ENCODE measurements at places on chromosomes 11 and 22. TPM values are rescaled to one million over a fixed set of nuclear protein-coding genes. Genes with fewer than 3 reads are reported as not detected.

DNA sequence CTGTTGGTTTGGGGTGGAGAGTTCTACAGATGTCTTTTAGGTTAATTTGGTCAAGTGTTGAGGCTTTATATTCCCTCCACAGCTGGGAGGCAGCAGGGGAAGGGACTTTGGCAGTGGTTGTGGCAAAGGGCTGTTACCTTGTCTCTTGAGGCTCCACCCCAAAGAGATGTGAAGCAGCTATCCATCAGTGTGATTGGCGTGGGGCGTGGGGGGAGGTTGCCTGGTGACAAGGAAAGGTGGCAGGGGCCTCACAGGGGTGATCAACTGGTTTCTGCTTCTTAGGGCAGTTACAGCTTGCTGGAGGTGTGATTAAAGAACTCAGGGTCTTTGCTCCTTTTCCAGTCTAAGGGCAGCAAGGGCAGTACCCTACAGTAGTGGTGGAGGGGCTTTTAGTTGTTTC is 59.3 kb downstream of the FANCF start:
- no peaks in the 10 kb centered on the region for H3K4me1 ChIP-seq
- H3K27ac ChIP-seq, result no peak overlapping the region
- H3K27me3 ChIP-seq, result no peaks in the 10 kb centered on the region
- H3K4me3 ChIP-seq, result no peak overlapping the region

Gene TNNI2
- not detected for total RNA-seq

Gene P2RY6
- total RNA-seq, result 0.72 TPM

- peaks cover 32% of the 10 kb centered on the region for H3K4me1 ChIP-seq
- H3K27me3 ChIP-seq, result no peaks in the 10 kb centered on the region
- DNase-seq, result peak; percentile 85
- no peak overlapping the region for H3K4me3 ChIP-seq
- H3K36me3 ChIP-seq, result no peaks in the 10 kb centered on the region
These were observed 57.7 kb downstream of the TEAD1 start for GRCh38 chr11:12731841-12732336.

DNA sequence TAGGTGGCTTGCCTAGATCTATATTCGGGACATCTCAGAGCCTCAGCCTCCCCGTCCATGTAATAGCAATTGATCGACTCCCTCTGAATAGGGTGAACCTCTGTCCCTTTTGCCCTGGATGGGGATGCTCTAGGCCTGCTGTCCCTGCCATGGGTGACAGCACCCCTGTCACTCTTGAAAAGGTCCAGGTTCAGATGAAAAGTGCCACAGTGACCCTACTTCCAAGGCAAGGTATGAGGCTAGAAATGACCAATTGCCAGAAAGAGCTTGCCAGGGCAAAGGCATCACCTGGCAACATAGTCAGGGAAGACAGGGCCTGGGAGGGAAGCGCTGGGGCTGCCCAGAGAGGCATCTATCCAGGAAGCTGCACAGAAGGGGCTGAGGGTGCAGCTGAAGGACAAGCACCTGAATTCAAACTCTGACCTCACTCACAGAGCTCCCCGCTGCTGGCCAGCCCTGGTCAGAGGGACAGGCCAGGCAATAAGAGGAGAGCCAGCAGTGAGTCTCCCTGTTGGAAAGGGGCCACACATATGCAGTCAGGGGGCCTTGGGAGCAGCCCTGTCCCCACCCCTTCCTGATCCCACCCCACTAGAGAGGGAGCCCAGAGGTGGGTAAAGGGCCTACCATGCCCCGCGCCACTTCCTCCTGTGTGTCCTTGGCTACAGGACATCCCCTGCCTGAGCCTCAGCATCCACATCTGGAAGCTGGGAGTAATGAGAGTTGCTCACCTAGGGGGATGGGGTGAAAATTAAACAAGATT is 9.0 kb upstream of the APOBEC3A start:
- peaks cover 62% of the 10 kb centered on the region for H3K27me3 ChIP-seq
- H3K27ac ChIP-seq, result no peak overlapping the region
- H3K36me3 ChIP-seq, result no peaks in the 10 kb centered on the region
- DNase-seq, result no peak

DNA sequence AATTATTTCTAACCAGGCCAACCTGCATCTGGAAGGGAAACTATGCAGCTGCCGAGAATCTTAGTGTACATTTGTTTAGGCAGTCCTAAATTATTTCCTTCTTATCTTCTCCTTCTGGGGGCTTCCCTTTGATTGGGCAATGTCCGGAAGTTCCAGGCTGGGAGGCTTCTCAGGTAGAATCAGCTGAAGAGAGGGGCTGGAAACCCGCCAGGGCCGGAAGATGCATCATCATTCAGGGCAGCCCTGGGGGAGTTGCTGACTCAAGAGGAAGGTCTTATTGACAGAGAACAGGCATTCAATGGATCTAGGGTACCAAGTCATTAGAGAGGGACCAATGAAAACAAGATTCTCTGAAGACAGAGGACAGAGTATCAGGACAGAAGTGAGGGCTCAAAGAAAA is 150.7 kb downstream of the BLID start:
- peaks cover 18% of the 10 kb centered on the region for H3K4me1 ChIP-seq
- H3K4me3 ChIP-seq, result no peak overlapping the region
- H3K36me3 ChIP-seq, result no peaks in the 10 kb centered on the region
- H3K27ac ChIP-seq, result no peak overlapping the region
- DNase-seq, result no peak

- H3K4me3 ChIP-seq, result no peak overlapping the region
- H3K4me1 ChIP-seq, result peaks cover 46% of the 10 kb centered on the region
- no peaks in the 10 kb centered on the region for H3K36me3 ChIP-seq
- no peaks in the 10 kb centered on the region for H3K27me3 ChIP-seq
- DNase-seq, result no peak
These were observed 8.2 kb downstream of the FJX1 start for GRCh38 chr11:35626501-35626900.

Data from osteoblast (primary cell).